ENCODE measurements at places on chromosomes 13 and 19.

- no peak for DNase-seq
Observed at GRCh38 chr13:113924184-113924901, 49.5 kb downstream of the C13orf46 start.

DNA sequence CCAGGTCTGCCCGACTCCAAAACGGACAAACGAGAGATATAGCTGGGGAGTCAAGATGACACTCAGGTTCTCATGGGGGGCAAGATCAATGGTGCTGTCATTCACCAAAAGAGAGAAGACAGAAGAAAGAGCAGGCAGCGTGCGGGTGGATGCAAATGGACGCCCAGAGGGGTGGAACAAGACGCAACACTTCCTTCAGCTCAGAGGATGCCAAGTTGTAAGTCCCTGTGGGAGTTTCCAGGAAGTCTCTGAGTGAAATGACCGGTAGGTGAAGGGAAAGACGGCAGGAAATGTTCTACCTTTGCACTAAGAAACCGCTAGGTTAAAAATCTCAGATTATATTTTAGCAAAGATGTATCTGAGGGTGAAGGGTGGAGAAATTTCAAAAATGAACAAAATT is 26.5 kb downstream of the TUBGCP3 start:
- no peak for DNase-seq

- peak; percentile 8 for DNase-seq
Observed at GRCh38 chr13:107586216-107586615, 629.1 kb downstream of the LIG4 start.

GRCh38 chr13:63449550-63449949 is 2033.9 kb upstream of the PCDH20 start:
- no peak for DNase-seq

GRCh38 chr13:100597253-100597652 is 8.7 kb upstream of the GGACT start:
- peak; percentile 25 for DNase-seq

- DNase-seq: no peak
Observed at GRCh38 chr19:17949956-17950309, 17.0 kb upstream of the KCNN1 start.

- peak; percentile 62 for DNase-seq
Observed at GRCh38 chr19:35436477-35437405, 11.3 kb upstream of the FFAR2 start.

DNA sequence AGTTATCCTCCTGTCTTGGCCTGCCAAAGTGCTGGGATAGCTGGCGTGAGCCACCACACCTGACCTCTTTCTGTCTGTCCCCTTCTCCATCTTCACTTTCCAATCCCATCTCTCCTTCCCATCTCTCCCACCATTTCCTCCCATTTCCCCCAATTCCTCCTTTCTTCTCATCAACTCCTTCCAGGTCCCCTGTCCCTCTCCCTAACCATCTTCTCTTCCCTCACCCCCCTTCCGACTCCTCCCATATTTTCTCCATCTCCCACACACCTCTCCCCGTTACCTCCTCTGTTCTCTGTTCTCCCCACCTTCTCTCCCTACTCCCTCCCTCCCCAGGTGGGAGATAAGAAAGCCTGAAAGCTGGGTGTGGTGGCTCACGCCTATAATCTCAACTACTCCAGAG is 40.6 kb downstream of the KEAP1 start:
- no peak for DNase-seq

DNA sequence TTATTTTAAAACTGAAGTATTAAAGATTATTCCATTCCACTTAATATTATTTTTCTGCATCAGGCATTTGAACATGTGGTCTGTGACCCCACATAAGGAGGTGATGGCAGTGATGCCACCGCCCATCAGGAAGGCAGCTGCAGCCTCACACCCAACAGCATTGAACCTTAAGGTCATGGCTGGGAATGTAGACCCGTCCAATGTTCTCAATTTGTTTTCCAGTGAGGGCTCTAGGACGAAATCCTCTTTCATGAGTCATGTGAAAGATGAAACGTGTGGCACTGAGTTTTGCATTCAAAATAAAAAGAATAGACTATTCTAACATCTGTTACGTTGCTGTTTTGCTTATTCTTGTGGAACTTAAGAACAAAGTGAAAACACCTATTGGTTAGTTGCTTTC is 74.5 kb upstream of the ANKRD10 start:
- DNase-seq: no peak

Data from Daoy (cell line).